ENCODE measurements at places on chromosomes 7 and 10.

- DNase-seq: no peak
Measured at GRCh38 chr10:47039562-47039913, 128.3 kb downstream of the PTPN20 start.

DNA sequence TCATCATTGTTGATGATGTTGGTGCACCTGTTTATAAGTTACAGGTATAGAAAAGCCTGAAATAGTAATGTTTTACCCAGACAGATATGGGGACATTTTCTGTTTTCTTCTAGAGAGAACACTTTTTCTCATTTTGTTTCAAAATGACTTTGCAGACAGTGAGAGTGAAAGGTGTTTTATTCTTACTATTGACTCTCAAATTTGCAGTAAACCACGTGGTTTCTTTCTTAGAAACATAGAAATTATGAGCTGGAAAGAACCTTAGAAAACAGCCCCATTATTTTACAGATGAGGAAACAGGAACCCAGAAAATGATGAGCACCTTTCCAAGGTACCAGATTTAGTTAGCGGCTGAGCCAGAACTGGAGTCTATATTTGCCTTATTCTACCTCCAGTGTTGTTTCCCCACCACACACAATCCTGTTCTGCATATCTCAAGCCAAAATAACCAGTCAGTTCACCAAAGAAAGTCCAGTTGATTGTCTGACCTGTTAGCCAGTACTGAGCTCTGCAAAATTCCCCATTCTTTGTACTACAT, 138.9 kb upstream of the AHR start:
- DNase-seq: no peak

DNA sequence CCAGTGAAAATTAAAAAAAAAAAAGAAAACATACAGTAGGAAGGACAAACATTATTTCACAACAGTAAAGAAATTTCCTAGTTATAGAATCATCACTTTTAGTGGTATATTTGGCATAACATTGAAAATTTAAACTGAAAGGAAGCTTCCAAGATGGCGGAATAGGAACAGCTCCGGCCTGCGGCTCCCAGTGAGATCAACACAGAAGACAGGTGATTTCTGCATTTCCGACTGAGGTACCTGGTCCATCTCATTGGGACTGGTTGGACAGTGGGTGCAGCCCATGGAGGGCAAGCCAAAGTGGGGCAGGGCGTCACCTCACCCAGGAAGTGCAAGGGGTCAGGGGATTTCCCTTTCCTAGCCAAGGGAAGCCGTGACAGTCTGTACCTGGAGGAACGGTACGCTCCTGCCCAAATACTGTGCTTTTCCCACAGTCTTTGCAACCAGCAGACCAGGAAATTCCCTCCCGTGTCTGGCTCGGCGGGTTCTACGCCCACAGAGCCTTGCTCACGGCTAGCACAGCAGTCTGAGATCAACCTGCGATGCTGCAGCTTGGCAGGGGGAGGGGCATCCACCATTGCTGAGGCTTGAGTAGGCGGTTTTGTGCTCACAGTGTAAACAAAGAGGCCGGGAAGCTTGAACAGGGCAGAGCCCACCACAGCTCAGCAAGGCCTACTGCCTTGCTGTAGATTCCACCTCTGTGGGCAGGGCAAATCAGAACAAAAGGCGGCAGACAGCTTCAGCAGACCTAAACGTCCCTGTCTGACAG, 19.4 kb downstream of the PON3 start:
- DNase-seq: no peak

GRCh38 chr10:61906562-61906901, 5.0 kb downstream of the ARID5B start:
- DNase-seq: no peak

- DNase-seq: no peak
Measured at GRCh38 chr10:124446830-124447750, 2.7 kb downstream of the NKX1-2 start.

GRCh38 chr10:62037890-62038608, 136.6 kb downstream of the ARID5B start:
- DNase-seq: no peak

- no peak for DNase-seq
Measured at GRCh38 chr10:119415536-119416503, 126.7 kb downstream of the RGS10 start.

DNA sequence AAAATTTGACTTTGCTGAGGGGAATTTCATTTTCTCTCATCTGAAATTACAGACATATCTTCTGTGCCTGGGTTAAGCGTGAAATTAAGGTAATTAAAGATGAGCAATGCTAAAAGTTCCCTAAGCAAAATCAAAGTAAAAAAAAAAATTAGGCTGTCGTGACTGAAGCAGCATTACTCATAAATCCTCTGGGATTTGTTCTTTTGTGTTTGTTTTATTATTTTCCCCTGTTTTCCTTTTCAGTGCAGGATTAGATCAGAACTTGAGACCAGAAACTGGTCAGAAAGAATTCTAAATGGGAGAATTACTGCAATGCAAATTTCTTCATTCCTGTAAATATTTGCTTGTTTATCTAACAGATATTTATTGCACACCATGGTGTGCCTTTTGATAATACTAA, 141.4 kb upstream of the BET1 start:
- peak; percentile 68 for DNase-seq
